ENCODE measurements at places on chromosomes 3 and 15. TPM values are rescaled to one million over a fixed set of nuclear protein-coding genes. Genes with fewer than 3 reads are reported as not detected.

- DNase-seq, result no peak
Observed at GRCh38 chr15:62983956-62984355, 58.6 kb upstream of the TPM1 start.

GRCh38 chr3:101484805-101485620 is 28.0 kb downstream of the SENP7 start:
- peak; percentile 63 for DNase-seq

GRCh38 chr15:82044373-82045178 is 1.2 kb downstream of the MEX3B start:
- DNase-seq, result peak; percentile 81

- DNase-seq, result peak; percentile 33
Observed at GRCh38 chr3:38003371-38003816, 12.8 kb downstream of the VILL start.

DNA sequence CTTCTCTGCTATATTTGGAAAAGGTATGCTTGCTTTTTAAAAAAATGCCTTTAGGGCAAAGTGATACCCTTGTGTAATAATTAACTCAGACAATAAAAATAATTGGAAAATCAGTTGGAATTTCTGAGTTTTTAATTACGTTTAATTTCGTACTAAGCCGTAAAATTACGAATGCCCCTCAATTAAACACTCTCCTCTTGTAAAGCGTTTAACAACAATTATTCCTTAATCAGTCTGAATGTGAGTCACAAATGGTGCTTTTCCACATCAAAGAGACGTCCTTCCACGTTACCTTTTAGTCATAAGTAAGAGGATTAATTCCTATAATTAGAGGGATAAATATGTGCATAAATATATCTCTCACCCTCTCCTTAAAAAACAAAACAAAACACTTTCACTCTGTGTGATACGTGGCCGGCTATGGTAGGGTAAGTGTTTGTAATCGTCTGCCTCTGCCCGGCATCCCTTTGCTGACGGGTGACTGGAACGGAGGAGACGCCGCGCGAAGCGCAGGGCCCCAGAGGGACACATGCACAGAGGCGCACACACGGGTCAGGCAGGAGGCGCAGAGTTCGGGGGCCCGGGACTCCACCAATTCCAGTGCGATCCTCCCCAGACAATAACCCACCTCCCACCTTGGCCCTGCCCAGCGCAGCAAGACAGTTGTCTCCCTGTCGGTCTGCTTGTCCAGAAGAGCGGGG is 9.7 kb upstream of the MEIS2 start:
- no peak for DNase-seq

- DNase-seq, result peak; percentile 57
Observed at GRCh38 chr15:36332301-36332700, 247.1 kb upstream of the CDIN1 start.

DNA sequence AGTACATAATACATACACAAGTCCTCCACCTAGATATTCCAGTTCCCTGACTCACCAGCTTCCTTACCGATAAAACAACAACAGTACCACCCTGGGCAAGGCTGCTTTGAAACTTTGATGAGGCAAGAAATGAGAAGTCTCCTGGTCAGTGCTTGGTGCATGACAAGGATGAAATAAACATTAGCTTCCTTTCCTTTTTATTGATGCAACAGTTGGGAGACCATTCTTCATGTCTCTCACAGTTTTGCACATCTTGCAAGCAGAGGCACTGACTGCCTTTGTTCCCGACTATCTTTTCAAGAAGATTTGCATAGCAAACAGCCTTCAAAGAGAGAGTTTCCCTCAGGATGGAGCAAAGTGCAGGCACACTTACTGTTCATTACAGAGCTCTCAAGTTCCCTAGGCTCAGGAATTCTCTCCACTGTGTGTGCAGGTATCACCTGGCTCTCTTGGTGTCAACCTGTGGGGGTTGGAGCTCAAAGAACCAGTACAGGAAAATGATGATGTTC is 65.2 kb downstream of the MYLK start:
- DNase-seq, result peak; percentile 88

DNA sequence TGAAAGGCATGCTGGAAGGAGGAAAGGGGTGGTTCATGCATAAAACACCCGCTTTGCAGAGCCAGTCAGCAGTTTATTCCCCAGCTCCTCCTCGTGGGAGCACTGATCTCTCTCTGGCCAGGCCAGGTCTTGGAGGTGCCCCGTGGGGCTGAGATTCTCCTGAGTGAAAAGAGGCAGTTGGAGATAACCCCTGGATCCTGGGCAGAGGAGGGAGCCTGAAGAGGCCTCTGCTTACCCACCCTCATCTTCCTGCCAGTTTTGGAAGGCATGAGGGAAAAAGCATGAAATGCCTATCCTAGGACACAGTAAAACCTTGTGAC is 108.3 kb downstream of the SEMA5B start:
- no peak for DNase-seq

DNA sequence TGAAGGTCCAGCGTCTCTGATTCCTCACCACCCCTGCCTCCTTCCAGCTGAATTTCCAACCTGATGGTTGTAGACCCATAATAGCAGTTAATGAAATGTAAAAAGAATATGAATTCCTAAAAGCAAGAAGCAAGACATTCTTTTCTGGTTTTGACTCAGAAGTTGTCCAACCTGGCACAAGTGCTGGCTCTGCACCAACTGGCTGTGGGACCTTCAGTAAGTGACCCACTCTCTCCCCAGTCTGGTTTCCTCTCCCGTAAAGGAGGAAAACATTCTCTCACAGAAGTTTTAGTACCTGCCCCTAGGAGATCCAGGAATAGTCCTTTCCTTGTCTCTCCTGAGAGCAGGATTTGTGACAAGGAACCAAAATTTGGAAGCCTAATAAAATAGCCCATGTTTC is 236.9 kb upstream of the TRIM42 start:
- DNase-seq, result peak; percentile 15

DNA sequence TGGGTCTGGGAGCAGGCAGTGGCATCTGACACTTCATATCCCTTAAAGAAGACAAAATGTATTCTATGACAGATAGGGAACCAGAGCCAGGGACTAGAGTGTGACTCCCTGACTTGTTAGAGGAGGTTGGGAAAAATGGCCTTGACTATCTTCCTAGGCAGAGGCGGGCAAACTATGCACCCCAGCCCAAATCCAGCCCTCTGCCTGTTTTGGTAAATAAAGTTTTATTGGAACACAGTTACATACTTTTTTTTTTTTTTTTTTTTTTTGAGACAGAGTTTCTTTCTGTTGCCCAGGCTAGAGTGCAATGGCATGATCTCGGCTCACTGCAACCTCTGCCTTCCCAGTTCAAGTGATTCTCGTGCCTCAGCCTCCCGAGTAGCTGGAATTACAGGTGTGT is 47.3 kb downstream of the QTRT2 start:
- no peak for DNase-seq

DNA sequence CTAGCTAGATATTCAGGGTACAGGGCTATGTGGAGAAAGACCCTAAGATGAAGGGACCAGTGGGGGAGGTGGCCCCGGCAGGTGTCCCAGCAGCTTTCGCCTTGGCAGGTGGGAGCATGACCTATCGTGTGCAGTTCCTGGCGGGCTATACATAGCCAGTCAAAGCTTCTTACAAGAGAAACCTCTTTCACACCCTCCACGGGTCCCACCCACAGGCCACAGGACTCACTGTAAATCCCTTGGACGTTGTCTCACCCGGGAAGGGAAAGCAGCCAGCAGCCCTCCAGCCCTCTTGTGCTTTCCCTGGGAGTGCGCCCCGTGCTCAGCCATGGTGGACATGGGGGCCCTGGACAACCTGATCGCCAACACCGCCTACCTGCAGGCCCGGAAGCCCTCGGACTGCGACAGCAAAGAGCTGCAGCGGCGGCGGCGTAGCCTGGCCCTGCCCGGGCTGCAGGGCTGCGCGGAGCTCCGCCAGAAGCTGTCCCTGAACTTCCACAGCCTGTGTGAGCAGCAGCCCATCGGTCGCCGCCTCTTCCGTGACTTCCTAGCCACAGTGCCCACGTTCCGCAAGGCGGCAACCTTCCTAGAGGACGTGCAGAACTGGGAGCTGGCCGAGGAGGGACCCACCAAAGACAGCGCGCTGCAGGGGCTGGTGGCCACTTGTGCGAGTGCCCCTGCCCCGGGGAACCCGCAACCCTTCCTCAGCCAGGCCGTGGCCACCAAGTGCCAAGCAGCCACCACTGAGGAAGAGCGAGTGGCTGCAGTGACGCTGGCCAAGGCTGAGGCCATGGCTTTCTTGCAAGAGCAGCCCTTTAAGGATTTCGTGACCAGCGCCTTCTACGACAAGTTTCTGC is 15.0 kb downstream of the GRK7 start:
- DNase-seq, result no peak

GRCh38 chr15:81779181-81779580 is 266.6 kb downstream of the MEX3B start:
- DNase-seq, result no peak

GRCh38 chr3:62445275-62445674 is 71.9 kb upstream of the FEZF2 start:
- DNase-seq, result peak; percentile 29

GRCh38 chr3:127264292-127264691 is 23.6 kb downstream of the PRR20G start:
- DNase-seq, result peak; percentile 12

DNA sequence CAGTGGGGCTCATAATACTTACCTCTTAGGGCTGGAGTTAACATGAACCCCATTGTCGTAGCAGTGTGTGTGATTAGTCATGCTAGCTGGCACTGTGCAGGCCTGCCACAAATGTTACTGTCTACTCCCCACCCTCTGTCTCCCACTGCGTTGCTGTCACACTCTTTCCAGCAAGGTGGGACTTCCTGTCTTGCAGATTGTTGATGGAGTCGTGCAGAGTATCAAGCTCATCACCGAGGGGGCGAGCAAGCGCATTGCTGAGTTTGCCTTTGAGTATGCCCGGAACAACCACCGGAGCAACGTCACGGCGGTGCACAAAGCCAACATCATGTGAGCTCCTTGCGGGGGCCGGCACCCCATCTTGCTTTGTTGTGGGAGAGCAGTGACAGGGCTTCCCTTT is 12.9 kb downstream of the IDH3A start:
- no peak for DNase-seq

DNA sequence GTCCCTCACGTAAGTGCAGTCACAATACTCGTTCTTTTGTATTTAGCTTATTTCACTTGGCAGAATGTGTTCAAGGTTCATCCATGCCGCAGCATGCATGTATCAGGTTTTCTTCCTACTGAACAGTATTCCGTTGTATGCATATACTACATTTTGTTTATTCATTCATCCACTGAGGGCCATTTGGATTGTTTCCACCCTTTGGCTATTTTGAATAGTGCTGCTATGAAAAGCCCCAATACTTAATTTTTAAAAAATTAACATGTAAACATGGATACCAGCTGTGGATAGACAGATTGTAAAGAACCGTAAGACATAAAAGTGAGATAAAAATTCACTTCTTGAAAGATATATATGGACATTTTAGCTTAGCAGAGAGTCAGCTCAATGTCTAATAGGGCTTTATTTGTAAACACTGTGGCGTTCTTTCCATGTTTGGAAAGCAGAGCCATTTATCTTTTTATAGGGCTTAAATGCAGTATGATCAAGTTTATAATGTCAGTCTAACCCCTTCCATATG is 115.9 kb downstream of the VPS8 start:
- no peak for DNase-seq

- no peak for DNase-seq
Observed at GRCh38 chr3:158531334-158531733, 39.7 kb upstream of the MLF1 start.

GRCh38 chr15:57335719-57336118 is 40.6 kb upstream of the CGNL1 start:
- DNase-seq, result no peak

DNA sequence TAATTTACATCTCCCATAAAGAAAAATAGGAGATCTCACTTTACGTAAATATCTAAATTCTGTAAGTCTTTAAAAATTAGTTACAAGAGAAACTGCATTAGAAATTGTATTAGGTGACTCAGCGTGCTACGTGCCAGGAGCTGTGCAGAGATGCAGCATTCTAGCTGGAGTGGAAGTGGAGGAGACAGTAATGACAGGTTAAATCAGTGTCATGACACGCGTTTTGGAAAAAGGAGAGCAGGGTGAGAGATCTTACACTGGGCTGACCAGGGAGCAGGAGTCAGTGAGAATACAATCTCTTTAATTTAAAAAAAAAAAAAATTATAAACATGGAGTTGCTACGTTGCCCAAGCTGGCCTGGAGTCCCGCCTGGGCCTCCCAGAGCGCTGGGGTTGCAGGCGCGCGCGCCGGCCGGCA is 635 bp downstream of the TUBGCP5 start:
- DNase-seq, result peak; percentile 53

- DNase-seq, result no peak
Observed at GRCh38 chr3:39651993-39652739, 157.2 kb upstream of the MYRIP start.

GRCh38 chr3:77686560-77686959 is 646.7 kb downstream of the ROBO2 start:
- DNase-seq, result no peak

DNA sequence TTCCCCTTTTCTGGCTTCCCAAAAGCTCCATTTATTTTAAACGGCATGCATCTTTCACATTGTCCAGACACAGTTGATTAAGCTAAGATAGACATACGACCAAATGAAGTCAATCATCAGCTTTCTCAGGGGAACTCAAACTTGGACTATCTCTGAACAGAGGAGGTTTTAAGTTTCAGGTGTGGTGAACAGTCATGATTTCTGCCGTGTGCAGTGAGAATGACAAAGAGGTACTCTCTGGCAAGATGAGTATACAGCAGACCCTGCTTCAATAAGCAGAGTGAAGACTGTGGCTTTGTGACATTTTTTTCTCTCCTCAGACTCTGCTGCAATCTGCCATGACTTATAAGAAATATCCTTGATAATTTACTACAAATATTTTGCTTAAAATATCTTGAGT is 307.7 kb downstream of the CNTN6 start:
- DNase-seq, result no peak

- no peak for DNase-seq
Observed at GRCh38 chr3:104554425-104554824, 812.3 kb upstream of the ALCAM start.

The TERC gene
- total RNA-seq, result 57.0 TPM

The LINGO1 gene
- total RNA-seq, result not detected

The CASR gene
- total RNA-seq, result not detected

The GPR87 gene
- 0.36 TPM for total RNA-seq

The GPR156 gene
- total RNA-seq, result 0.28 TPM

The LTF gene
- not detected for total RNA-seq

The TMEM207 gene
- not detected for total RNA-seq

The UBAP1L gene
- 0.28 TPM for total RNA-seq

The CD200R1 gene
- total RNA-seq, result under 0.01 TPM

The ALPK3 gene
- total RNA-seq, result under 0.01 TPM

The ATP10A gene
- total RNA-seq, result 12.8 TPM

The KIF7 gene
- 5.0 TPM for total RNA-seq

The FOXB1 gene
- total RNA-seq, result not detected

The NUDT16 gene
- total RNA-seq, result 10.4 TPM

The GALNT15 gene
- total RNA-seq, result 14.7 TPM

The DAZL gene
- total RNA-seq, result not detected

The NRG4 gene
- not detected for total RNA-seq

The MED12L gene
- 0.28 TPM for total RNA-seq

The GADL1 gene
- not detected for total RNA-seq
